ENCODE measurements at places on chromosomes 5 and 9.

- no peak for DNase-seq
Measured at GRCh38 chr9:34552606-34552981, 29.8 kb upstream of the ENHO start.

GRCh38 chr5:146003852-146004251 lies 67.5 kb downstream of the SH3RF2 start:
- no peak for DNase-seq

GRCh38 chr9:93053781-93054331 lies 4.6 kb upstream of the SUSD3 start:
- DNase-seq, result no peak

GRCh38 chr9:87266697-87267096 lies 231.0 kb upstream of the DAPK1 start:
- DNase-seq, result no peak

GRCh38 chr5:346229-346935 lies 24.9 kb downstream of the AHRR start:
- DNase-seq, result no peak

- no peak for DNase-seq
Measured at GRCh38 chr5:153919161-153919560, 119.5 kb downstream of the FAM114A2 start.
